ENCODE measurements at places on chromosomes 4 and X. TPM values are rescaled to one million over a fixed set of nuclear protein-coding genes. Genes with fewer than 3 reads are reported as not detected.

Gene RNF212
- polyA plus RNA-seq = 1.3 TPM

DNA sequence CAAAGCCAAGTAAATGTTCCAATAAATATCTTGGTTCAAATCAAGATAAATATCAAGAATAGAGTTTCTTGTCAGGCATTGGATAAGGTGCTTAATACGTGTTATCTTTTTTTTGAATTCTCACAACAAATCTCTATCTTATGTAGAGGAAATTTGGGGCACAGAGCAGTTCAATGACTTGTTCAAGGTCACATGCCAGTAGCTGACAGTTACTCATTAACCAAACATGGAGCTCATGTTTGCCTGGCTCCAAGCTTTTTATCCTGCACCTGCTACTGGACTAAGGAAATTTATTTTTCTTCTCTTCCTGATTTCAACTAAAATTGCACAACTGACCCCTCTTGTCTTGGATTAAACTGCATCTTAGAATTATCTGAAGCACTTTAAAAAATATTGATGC is 76.3 kb downstream of the ATP10D start:
- DNase-seq = no peak

Gene AREG
- polyA plus RNA-seq = 46.8 TPM

GRCh38 chr4:180486342-180486741 is 1756.9 kb upstream of the TENM3 start:
- no peak for DNase-seq

DNA sequence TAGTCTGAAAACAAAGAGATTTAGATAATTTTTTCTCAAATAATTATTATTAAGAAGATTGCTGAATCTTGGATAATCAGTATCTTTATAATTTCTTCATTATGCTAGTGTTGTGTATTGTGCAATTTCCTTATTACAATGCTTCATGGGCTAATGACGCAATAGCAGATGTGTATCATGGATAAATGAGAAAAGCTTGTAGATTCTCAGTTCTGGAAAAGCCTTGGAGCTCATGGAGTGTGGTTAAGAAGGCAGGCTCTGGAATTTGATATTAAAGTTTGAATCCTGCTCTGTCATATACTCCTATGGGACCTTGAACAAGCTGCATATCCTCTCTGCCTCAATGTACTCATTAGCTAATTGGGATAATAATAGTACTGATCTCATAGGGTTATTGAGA is 18.9 kb upstream of the CXCL8 start:
- DNase-seq = no peak

DNA sequence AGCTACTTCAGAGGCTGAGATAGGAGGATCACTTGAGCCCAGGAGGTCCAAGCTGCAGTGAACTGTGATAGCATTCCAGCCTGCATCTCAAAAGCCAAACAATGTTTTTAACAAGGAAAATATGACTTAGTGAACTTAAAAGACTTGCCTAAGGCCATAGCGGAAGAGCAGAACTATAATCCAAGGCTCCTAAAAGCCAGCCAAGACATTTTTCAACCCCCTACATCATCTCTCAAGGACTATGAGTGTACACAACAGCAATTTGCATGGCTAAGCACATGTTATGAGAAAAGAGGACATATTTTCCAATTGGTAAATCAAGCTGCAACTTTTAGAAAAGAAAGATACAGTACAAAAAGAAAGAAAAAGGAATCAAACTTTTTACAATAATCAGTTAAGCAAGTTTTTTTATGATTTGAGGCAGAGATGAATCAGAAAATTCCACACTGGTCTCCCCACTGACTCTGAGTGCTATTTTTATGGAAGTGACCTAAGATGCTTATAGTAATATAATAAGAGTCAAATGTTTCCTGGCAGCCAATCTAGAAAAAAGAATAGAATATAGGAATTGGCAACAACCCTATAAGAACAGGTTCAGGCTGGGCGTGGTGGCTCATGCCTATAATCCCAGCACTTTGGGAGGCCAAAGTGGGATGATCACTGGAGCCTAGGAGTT is 9.8 kb upstream of the ACOT9 start:
- no peak for DNase-seq

DNA sequence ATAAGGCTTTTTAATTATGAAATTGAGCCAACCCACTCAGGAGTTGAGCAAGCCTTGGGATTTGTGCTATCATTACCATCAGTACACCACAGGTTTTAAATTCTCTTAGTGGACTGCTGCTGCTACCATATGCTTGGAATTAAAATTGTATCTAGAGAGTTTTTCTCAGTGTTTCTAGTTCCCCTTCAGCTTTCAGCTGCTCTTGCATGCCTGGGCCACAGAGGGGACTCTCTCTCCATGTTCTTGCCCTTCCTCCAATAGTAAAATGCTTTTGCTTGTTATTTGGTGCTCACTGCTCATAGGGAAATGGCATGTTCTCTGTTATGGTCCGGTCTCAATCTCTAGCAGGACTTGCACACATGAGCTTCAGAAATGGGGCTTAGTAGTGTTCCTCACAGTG is 101.9 kb downstream of the IGSF1 start:
- DNase-seq = no peak

Gene SRPX2
- not detected for polyA plus RNA-seq

DNA sequence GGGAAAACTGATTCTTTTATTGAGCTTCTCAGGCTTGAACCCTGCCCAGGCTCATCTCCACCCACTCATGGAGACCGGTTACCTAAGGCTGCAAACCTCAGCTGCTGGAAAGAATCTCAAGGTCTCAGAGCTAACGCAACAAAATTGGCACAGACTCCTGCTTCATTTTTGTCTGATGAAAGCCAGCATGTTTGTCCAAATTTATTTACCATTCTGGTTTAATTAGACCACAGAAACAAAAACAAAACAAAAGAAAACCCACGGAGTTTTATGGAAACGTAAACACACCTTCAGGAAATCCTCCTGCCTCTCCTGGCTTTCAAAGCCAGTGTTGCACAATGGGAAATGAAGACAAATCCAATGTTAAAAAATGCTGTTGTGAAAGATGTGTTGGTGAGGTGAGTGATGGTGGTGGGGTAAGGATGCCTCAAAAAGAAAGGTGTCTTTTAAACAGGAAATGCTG is 56.4 kb upstream of the PDLIM3 start:
- no peak for DNase-seq

Gene PGK1
- 325 TPM for polyA plus RNA-seq

GRCh38 chrX:4588056-4588455 is 874.6 kb upstream of the PRKX start:
- no peak for DNase-seq

DNA sequence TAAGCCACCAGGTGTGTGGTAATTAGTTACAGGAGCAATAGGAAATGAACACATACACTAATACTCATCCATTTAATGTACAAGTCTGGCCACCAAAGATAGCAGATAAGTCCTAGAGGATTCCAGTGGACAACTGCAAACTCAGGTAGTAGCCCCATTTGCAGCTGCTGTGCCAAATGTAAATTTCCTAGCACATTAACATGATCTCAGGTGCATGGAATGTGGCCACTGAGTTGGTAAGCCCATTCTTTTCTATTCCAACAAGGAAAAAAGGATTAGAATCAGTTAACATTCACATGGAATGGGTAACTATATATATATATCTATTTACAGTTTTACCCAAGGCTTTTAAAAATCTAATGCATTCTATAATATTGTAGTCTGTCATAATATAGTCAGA is 23.3 kb upstream of the FRAS1 start:
- no peak for DNase-seq

DNA sequence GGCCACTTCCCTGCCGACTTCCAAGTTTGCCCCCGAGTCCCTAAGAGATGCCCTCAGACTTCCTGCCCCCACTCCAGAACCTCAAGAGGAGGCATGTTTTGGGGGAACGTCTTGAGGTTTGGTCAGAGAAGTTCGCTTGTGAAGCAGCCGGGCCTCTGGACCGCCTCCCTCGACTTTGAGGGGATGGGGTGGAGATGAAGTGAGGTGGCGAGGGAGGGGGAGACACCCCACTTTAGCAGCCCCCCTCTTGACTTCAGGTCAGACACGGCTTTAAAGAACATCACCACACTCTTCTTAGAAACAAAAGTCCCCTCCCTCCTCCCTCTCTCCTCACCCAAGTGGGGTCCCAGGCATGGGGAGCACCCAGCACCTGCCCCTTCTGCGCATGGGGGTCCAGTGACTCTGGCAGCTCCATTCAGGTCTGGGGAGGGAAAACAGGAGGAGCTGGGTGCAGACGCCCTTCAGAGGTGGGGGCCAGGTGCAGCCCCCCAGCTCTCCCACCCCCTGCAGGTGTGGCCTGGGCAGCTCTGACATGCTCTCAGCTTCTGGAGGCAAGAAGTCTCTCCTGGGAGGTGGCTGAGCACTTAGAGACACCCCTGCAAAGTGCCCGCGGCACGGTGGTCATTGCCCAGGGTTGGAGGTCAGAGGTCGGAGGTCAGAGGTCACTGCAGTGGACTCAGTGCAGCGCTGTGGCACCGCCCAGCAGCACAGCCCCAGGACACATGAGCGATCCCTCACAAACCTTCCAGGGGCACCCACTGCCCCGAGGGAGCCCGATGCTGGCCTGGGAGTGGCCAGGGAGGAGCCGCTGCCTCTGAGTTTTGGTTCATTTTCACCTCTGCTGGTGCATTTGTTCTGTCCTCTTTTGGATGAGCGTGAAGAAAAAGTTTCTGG is 108.8 kb downstream of the CPZ start:
- no peak for DNase-seq
